ENCODE measurements at places on chromosomes 16 and 17.
A peak's percentile ranks its signal among the peaks of the same experiment; 100 is the strongest.

DNA sequence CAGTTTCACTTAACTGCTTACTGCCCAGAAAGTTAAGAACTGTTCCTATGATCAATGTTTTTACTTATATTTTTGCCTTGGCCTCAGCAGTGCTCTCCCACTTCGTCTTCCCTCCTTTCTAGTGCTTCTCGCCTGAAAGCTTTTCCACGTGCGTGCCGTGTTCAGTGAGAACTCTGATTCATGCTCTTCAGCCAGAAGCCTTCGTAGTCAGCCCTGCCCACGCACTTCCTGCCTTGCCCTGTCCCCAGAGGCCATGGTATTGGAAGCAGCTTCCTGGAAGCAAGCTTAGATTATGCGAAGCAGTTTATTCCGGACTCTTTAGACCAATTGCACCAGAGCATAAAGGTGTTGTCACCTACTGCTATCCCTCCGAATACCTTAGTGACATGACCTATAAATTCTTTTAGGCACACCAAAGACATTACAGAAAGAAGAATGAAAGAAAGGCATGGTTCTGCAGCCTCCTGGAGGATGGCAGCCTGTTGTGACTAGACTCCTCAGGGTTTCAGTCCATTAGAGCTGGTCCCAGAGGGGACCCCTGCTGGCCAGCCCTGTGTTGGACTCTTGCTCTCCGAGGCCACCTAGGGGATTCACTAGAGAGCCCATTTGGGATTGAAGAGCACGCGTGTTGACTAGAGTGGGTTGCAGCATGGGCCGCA lies 105.2 kb downstream of the RPTOR start:
- peak; percentile 77 for DNase-seq

DNA sequence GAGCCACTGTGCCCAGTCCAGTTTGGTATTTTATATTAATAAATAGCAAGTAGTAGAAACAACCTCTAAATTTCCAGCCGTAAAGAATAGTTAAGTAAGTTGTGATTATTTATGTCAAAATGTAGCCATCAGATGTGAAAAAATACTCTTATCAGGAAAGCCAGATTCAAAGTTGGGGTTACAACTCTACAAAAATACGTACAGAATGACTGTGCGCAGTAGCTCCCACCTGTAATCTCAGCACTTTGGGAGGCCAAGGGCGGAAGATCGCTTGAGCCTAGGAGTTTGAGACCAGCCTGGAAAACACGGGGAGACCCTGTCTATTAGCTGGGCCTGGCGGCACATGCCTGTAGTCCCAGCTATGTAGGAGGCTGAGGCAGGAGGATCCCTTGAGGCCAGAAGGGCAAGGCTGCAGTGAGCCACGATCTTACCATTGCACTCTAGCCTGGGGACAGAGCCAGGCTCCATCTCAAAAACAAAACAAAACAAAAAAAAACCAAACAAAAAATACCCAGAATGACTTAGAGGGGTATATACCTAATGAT lies 1.7 kb downstream of the PDP2 start:
- DNase-seq: no peak

- no peak for DNase-seq
These were observed 16.5 kb upstream of the EEF2K start for GRCh38 chr16:22189473-22190080.

GRCh38 chr17:77649717-77650211 lies 308.7 kb upstream of the TNRC6C start:
- no peak for DNase-seq

DNA sequence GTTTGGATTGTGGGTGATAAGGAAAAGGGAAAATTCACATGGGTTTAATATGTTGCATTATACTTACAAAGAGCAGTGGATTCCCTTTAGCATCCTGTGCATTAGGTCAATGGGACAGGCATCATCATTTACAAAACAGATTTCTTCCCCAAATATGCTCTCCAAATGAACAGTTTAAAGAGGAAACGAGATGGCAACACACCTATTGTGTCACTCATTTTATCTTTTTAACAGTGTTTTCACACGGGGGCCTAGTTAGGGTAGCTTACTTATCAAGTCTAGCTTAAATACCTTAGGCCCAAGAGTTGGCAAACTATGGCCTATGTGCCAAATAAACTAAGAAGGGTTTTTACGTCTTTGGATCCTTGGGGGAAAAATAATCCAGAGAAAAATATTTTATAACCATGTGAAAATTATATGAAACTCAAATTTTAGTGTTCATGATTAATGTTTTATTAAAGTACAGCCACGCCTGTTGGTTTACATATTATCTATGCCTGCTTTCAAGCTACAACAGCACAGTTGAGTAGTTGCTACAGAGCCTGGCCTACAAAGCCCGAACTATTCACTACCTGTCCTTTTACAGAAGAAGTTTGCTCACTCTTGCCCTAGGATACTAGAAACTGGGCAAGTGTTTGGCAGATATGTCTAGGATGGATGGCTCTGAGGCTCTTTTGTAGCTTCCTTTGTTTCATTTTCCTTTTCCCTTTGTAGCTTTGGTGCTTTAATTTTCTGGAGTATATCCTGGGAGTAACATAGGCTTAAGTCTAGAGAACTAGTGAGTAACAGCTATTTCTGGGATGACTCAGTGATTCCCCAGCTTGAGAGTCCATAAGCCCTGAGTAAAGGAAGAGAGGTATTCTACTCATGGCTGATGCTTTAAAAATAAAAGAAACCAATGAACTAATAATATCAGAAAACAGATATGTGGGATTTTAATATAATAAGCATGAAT lies 12.4 kb downstream of the NUP93 start:
- DNase-seq: no peak

DNA sequence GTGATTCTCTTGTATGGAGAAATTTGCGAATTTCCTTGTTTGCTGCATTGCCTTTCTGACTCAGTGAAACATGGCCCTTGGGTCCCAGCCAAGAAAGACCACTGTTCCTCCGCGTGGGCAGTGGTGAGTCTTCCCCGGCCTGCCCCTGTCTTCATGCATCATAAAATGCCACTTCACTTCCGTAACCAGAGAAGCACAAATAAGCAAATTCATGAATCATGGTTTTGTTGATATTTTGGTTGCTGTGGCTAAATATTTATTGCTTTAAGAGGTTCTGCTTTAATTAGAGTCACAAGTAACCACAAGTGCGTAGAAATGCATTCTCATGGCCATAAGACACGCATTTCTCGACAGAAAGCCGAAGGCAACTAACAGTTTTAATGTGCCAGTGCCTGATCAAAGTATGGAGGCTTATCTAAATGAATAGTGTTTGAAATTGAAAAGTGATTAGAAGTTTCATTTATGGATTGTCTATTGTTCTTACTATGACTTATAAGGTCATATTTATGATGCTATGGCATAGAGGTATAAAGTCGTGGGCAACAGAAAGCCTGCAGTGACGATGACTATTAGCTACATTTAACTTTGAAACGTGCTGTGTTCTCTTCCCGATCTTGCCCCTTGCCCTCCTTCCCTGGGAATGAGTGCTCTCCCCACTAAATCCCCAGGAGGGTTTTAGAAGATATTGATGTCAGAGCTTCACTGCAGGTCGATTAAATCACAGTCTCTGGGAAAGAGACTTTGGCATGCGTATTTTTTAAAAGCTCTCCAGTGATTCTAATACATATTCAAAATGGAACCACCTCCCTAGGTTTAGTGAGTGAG lies 76.0 kb downstream of the WIPI1 start:
- DNase-seq: no peak
